NCI-H1417 (cell line): ENCODE measurements at places on chromosomes 5 and 9.

DNA sequence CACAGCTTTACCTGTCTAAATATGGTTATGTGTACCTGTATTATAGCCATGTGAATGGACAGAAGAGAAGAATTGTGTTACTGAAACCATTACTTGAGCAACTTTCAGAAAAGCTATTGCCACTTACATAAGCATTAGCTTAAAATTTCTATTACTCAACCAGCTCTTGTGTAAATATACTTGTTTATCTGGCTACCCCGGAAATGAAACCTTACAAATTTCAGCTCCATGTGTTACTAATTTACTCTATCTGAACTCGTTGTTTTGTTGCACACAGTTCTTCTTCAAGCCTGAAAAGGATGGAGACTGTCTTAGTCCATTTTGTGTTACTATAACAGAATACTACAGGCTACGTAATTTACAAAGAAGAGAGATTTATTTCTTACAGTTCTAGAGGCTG lies 22.5 kb upstream of the ADAMTSL1 start:
- DNase-seq: no peak

DNA sequence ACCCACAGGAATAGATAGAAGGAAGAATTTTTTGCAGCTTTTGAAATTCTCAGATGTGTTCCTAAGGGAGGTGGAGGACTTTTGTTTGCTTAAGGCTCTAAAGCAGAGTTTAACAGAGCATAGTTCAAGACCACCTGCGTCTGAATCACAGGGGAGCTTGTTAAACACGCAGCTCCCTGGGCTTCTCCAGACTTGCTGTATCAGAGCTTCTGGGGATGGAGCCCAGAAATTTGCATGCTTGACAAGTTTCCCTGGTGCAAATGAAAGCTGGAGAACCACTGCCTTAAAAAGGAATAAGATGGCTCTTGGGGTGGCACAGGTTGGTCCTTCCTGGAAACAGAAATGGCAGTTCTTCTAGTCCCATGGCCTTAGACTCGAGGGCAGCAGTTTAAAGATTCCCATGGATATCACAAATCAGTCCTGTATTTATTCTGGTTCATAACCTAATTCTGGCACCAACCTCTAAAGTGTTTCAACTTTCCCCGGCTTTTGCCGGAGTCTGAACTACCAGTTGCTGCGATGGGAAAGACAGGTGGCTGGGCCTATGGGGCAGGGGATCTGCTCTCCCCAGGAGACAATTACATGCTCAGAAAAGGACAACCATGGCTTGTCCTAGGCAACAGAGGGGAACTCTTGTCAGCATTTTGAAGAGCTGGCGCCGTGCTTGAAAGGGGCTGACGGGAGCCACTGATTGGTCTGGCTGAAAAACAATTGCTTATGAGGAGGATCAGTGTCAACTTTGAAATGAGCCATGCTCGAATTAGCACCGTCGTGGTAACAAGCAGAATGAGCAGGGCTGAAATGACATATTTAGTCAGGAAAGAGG lies 599.6 kb downstream of the CCDC171 start:
- DNase-seq: peak; percentile 4

DNA sequence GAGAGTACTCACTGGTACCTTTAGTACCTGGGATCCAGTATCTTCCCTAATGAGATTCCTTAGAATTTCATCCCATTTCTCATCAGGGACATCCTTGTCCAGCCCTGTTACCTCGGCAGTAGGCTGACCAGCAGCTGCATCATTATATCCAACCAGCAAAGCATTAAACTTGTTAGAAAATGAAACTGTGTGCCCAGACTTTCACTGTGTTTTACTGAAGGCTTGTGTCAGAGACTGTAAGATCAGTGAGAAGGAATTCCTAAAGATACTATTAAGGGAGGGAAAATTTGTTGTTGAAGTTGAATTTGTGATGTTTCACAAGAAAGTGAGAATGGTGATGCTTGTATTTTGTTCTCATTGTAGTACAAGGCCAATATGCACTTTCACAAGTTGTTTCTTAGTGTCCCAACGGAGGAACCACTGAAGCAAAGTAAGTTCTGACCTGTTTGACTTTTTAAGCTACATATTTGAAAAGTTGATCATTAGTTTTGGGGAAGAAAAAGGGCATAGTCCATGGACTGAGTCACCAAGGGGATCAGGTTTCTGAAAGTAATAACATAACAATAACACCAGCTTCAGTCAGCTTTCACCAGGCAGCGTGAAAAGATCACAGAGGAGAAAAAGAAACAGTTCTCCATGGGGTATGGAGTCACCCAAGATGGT lies 48.8 kb downstream of the GRAMD2B start:
- DNase-seq: no peak

DNA sequence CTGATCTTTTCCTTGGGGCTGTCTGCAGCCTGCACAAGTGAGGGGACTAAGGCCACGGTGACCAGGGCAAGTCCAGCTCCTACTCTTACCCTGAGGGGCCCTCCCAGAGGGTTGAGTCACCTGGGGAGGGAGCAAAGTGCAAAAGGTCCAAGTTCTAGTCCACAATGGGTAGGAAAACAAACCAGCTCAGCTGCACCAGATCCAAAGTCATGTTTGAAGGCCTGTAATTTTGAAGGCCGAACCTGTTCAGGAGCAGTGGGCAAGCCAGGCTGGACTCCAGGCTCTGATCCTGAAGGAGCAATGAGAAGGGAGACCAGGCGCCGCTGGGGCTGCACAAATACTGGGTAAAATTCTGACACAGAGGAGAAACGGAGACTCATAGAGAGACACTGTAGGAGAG lies 15.8 kb upstream of the TCF7 start:
- no peak for DNase-seq

GRCh38 chr5:118450554-118451332 lies 537.6 kb downstream of the DTWD2 start:
- DNase-seq: no peak

- peak; percentile 32 for DNase-seq
These were observed 577.4 kb downstream of the ISL1 start for GRCh38 chr5:51960617-51961121.

- no peak for DNase-seq
These were observed 3.0 kb downstream of the ATOX1 start for GRCh38 chr5:151755383-151755782.

GRCh38 chr9:93634311-93635185 lies 58.2 kb downstream of the PHF2 start:
- DNase-seq: no peak

DNA sequence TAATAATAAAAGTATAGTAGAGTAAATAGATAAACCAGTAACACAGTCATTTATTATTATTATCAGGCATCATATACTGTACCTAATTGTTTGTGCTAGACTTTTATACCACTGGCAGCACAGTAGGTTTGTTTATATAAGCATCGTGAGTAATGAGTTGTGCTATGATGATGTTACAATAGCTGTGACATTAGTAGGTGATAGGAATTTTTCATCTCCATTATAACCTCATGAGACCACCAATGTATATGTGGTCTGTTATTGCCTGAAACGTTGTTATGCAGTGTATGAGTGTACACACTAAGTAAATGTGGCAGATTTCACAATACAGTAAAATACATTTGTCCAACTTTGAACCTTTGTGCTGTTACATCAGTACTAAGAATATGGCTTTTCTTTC lies 72.7 kb upstream of the SPATA31D4 start:
- DNase-seq: no peak

GRCh38 chr5:33282696-33283095 lies 158.1 kb upstream of the TARS1 start:
- no peak for DNase-seq

- DNase-seq: no peak
These were observed 162.7 kb downstream of the MACROH2A1 start for GRCh38 chr5:135236228-135236907.

- no peak for DNase-seq
These were observed 289.9 kb downstream of the SLIT3 start for GRCh38 chr5:169011009-169011408.

DNA sequence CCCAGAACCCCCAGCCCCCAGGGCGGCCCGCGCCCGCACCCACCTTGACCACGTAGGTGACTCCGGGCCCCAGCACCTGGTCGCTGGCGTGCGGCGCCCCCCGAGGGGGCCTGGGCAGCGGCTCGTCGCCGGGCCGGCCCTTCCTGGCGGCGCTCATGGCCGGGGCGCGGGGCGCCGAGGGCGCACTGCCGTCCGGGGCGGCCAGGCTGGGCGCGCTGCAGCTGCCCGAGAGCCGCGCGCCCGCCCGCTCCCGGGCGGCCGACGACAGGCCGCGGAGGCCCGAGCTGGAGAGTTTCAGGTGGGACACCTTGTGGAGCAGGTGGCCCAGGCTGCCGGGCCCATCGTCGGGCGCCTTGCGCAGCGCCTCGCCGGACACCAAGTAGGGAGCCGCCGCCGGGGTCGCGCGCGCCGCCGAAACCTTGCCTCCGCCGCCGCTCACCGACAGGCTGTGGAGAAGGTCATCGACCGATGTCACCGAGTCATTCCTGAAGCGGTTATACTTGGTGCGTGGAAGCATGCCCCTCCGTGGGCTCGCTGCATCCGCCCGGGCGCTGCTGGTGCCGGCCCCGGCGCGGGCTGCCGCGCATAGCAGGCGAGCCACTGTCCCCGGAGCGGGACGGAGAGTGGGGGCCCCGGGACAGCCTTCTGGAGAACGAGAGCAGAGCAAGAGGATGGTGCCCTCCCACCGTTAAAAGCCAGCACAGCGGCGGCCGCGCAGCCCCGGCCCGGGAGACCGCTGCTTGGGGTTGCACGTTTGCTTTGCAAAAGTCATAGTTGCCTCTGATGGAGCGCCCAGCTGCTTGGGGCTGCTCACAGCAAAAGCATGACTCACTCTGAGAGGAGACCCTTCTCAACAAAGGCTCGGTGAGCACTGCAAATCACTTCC lies at the start of gene SHC3:
Gene SHC3, minus strand, starts transcription at position 875 of the 886 bp plus-strand sequence. Its CDS starts 358 bp downstream, at position 517.
- peak; percentile 60 for DNase-seq

GRCh38 chr5:108379722-108380530 lies 2.0 kb downstream of the FBXL17 start:
- no peak for DNase-seq

GRCh38 chr5:82858151-82859025 lies 218.8 kb downstream of the TMEM167A start:
- DNase-seq: no peak

- no peak for DNase-seq
These were observed 33.3 kb downstream of the PALM2AKAP2 start for GRCh38 chr9:109813303-109813702.

DNA sequence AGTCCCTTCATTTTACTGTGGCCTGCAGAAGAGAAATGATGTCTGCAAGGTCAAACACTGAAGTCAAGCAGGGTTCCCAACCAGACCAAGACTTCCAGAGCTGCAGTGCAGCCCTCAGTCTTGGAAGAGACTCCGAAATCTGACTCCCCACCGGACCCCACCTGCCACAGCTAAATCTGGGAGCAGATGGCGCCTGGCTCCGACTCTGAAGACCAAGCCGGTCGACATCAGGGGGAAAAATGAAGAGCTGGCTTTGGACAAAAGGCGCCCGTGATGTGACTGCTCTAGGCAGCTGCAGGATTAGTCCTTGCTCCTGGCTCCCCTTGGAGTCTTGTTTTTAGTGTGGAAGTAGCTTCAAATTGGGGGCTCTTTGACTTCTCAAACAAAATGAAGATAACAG lies 72.4 kb upstream of the ZNF622 start:
- no peak for DNase-seq

GRCh38 chr9:129084087-129084486 lies 3.2 kb downstream of the DOLPP1 start:
- no peak for DNase-seq

DNA sequence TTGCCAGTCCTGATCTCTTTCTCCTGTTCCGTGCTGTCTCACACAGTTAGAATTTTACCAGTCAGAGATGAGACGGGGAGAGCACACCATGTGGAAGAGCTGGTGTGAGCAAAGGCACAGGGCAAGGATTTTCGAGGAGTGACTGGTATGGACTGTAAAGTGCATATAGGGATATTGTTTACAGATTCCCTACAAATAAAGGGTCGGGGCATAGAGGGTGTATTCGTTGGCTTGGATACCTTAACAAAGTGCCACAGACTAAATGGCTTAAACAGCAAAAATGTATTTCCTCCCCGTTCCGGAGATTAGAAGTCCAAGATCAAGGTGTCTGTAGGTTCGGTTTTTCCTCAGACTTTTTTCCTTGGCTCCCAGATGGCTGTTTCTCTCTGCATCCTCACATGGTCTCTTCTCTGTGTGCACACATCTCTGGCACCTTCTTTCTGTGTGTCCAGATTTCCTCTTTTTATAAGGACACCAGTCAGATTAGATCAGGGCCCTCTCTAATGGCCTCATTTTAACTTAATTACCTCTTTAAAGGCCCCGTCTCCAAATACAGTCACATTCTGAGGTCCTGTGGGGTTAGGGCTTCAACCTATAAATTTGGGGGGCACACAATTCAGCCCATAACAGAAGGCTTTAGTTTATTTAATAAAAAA lies 23.4 kb downstream of the CYFIP2 start:
- DNase-seq: no peak

DNA sequence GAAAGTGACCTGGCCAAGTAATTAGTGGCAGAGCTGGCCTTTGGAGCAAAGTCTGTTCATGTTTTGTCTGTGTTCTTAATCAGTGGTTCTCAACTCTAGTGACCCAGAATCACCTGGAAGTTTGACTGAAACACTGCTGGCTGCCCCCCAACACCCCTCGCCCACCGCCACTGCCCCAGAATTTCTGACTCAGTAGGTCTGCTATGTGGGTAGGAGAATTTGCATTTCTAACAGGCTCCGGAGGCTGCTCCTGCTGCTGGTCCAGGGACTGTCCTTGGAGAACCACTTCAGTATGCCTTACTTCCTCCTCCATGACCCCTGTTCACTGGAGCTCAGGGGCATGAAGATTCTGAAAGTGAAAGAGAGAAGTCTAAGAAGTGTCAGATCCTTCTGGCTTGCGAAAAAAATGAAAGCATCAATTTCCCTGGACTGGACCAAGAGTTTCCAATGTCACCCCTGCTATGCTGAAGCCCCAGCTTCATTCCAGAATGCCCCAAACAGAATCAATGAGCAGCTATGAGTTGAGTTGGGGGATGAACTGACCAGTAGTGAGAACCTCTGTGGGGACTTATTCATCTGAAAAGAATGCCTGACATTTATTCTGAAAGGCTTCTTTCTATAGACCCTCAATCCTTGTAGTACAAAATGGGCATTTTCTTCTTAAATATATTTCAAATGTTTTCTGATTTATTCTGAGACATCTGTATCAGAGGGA lies 20.8 kb upstream of the COL15A1 start:
- DNase-seq: no peak

DNA sequence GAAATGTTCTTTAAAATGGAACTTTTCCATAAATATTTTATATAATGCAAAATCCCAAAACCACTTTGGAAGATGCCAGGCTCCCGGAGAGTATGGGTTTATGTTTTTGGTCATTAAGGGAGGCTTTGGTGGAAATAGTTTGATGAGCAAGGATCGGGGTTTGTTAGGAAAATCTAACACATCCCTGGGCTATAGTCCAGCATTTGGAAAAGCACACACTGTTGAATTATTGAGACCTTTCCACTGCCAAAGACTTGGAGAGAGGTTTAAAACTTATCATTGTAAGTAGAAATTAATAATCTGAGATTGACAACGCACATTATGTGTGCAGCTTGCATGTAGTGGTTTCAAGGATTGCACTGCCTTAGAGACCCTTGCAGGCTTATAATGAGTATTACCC lies 156.3 kb downstream of the PARP8 start:
- no peak for DNase-seq

DNA sequence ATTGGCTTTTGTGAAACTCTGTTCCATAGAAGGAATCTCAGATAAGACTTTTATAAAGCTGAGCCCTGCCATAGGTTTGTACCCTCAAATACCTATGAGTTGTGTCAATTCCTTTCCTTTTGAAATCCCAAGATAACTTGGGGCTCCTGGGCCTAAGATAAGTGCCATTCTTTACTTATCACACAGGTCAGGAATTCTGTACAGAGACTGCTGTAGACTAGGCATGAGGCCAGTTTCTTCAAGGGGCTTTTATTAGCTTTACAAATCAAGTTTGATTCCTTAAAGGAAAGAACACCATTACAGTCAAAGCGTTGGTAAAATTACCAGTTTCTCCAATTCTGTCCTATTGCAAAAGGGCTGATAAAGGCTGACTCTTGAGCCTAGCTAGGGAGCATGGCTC lies 39.2 kb downstream of the SHC3 start:
- no peak for DNase-seq
